ENCODE measurements at places on chromosomes 6 and 20. TPM values are rescaled to one million over a fixed set of nuclear protein-coding genes. Genes with fewer than 3 reads are reported as not detected.
A peak's percentile ranks its signal among the peaks of the same experiment; 100 is the strongest.

DNA sequence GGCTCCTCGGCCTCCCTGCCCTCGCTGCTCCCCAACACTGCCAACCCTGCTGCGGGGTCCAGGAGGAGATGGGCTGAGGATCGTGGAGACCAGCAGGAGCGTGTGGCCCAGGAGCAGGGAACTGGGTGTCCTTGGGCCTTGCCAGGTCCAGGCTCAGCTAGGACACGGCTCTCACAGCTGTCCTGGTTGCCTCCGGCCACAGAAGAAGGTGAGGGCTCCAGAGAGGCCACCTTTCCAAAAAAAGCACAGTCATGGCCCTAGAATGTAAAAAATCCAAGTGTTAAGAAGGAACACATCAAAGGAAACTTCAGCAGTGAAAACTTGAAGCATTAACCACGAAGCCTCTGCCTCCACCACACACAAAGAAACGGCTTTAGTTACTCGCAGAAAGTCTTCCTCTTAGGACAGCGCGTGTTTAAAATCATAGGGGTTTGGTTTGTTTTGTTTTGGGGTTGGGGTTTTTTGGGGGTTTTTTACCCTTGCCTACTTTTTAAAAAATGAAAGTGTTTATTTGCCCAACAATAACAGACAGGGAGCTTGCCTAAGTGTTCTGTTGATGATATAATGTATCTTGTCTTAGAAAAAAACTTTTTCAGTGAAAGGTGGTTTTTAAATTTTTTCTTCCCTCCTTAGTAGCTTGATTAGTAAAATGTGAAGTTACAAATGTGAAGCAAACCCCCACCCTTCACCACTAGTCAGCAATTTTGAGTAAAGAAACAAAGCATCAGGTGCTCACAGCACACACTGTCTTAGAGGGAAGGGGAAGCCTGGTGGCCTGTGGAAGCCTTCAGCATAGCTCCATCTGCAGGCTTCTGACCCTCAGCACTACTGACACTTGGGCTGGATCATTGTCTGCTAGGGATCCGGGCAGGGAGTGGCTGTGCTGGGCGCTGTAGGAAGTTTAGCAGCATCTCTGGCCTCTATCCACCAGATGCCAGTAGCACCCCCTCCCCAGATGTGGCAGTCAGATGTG, 60.0 kb downstream of the PTPN1 start:
- peak; percentile 61 for DNase-seq

- no peak for DNase-seq
Measured at GRCh38 chr6:115891750-115892149, 168.9 kb downstream of the FRK start.

DNA sequence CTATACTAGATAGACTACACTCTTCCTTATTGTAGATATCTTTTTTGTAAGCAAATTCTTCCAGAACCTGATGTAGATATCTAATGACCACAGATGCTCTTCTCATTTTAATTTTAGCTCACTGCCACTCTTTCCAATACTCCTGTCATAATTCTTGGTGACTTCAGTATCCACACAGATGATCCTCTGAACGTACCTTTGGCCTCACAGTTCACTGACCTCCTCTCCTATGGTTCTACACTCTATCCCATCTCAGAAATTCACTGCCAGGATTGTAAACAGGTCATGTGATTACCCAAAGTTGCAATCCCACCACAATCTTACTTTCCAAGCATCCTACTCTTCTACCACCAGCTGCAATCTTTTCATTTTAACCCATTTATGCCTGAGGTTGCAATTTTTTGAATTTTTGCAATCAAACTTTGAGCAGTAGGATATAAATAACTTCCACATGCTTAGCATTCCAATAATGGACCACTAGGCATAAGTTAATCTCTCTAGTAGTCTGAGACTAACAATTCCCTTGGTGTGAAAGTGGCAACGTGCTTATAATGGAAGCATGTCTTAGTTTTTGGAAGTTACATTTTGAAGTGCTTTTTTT, 31.2 kb downstream of the ESF1 start:
- no peak for DNase-seq

DNA sequence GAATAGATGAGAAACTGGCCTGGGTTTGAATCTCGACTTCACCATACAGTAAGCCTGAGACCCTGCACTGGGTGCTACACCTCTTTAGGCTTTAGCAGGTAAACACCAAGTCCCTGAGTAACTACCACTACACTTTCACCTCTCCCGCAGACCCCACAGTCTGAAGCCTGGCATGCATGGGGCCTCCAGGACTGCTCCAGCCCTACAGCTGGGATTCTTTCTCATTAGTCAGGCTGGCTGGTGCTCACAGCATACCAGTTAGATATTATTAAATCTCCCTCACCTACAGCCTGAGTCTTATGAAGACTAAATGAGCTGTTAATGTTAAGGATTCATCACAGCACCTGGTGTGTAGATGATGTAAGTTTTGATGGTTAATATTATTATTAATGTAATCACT, 388.7 kb downstream of the ARHGAP18 start:
- DNase-seq = no peak

The COX4I2 gene
- total RNA-seq = not detected

The CLPSL2 gene
- not detected for total RNA-seq

GRCh38 chr6:21386744-21387143, 206.8 kb upstream of the SOX4 start:
- DNase-seq = no peak

The DEFB132 gene
- not detected for total RNA-seq
